ENCODE measurements at places on chromosomes 1 and 21. TPM values are rescaled to one million over a fixed set of nuclear protein-coding genes. Genes with fewer than 3 reads are reported as not detected.

COL8A2 gene
- 10.7 TPM for total RNA-seq

OR6N1 gene
- total RNA-seq = not detected

IBA57 gene
- 5.0 TPM for total RNA-seq

RASAL2 gene
- total RNA-seq = 15.9 TPM

TNNI3K gene
- 3.1 TPM for total RNA-seq

FBLIM1 gene
- 14.6 TPM for total RNA-seq

DAB1 gene
- total RNA-seq = 1.4 TPM

KAZN gene
- 9.6 TPM for total RNA-seq

LMOD1 gene
- total RNA-seq = 7.4 TPM

TRIM46 gene
- total RNA-seq = 0.20 TPM

TEDDM1 gene
- total RNA-seq = not detected

GLIS1 gene
- total RNA-seq = 0.69 TPM

ADGRL4 gene
- 17.8 TPM for total RNA-seq

F5 gene
- total RNA-seq = 0.89 TPM

C1orf56 gene
- total RNA-seq = 1.8 TPM

AIRE gene
- total RNA-seq = 0.30 TPM

GRHL3 gene
- 35.8 TPM for total RNA-seq

TINAGL1 gene
- 28.6 TPM for total RNA-seq

NR1I3 gene
- total RNA-seq = not detected

SPRR2E gene
- total RNA-seq = 16.7 TPM

OVAAL gene
- not detected for total RNA-seq

C1orf53 gene
- 0.89 TPM for total RNA-seq

LENEP gene
- total RNA-seq = not detected

KRTAP12-2 gene
- 1.5 TPM for total RNA-seq

CCDC181 gene
- total RNA-seq = 0.30 TPM

NBPF8 gene
- 14.3 TPM for total RNA-seq

PRR9 gene
- total RNA-seq = 187 TPM

Data from skin of body (tissue), 3 donors.